Activated CD8-positive, alpha-beta memory T cell treated with anti-CD3 and anti-CD28 coated beads for 48 hours (primary cell): ENCODE measurements at places on chromosomes 4 and X.

- DNase-seq, result no peak
These were observed 68.5 kb downstream of the UBA6 start for GRCh38 chr4:67632492-67632891.

- DNase-seq, result no peak
These were observed 499.7 kb upstream of the POU3F4 start for GRCh38 chrX:83008415-83008814.

- no peak for DNase-seq
These were observed 54.3 kb downstream of the WWC2 start for GRCh38 chr4:183153190-183153916.

DNA sequence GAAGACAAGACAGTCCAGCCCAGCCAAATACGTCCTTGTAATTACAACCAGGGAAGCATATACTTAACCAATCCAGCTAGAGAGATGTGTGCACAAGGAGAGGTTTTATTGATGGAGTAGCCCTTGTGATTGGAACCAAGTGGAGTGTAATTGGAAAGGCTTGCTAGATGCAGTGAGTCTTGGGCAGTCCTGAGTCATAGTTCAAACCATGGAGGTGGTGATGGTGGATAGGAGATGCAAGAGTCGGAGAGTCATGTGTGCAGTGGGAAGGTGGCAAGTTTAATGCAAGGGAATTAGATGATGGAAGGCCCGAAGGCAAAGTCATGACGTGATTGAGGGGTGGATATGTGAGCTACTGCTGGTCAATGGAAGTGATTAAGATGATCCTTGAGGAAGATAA is 63.7 kb downstream of the PHEX start:
- DNase-seq, result no peak

DNA sequence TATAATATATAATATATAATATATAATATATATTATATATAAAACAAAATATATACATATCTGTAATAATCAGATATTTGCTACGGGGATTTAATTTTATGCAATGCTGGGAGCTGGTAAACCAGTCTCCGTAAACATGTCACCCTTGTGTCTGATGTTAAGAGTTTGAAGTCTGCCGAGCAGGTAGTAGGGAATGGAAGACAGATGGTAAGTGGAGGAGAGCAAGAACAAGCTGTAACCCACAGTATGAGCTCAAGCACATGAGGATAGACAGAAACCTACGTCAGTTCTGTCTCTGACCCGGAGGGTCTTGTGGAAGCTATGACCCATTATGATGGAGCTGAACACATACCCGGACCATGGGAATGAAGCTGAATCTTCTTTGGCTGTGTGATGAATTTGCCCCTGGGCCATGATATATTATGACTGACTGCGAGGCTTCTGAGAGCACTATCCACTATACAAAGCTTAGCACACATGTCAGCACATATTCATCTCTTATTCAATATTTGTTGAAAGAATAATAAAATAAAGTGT is 46.2 kb downstream of the TIGD2 start:
- no peak for DNase-seq

DNA sequence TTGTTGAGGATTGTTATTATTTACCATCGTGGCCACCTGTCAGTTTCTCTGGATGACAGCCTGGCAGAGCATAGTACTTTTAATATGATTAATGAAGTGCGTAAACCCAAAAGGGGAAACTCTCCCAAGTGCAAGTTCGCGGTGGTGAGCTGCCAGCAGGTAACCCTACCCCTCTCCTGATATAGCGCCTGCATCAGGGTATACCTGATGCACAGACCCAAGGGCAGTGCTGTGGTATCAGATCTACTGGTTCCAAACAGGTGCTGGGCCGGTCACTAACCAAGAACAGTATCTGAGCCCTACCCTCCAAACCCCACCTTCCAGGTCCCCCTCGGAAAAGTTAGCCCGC is 1.6 kb downstream of the RNF150 start:
- DNase-seq, result no peak
